ENCODE measurements at places on chromosomes 6 and 20.

DNA sequence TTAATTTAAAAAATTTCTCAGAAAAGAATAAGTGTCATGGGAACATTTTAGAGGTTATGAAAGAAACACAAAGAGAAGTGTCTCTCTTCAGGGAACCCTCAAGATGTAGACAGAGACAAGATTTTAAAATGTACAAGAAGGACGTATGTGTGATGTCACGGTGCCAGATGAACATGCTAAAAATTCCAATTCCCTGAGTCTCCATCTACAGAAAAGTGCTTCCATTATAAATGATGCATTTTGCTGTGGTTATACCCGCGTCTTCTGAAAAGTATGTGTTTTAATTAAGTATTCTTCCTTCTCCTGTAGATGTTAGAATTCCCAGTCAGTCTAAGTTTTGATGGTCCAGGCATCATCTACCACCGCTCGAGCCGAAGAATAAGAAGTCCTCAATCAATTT, 489.1 kb downstream of the PREX1 start:
- DNase-seq, result no peak

GRCh38 chr20:48291896-48292295, 506.6 kb upstream of the SULF2 start:
- no peak for DNase-seq

- no peak for DNase-seq
Observed at GRCh38 chr6:5909721-5910120, 97.0 kb downstream of the NRN1 start.

DNA sequence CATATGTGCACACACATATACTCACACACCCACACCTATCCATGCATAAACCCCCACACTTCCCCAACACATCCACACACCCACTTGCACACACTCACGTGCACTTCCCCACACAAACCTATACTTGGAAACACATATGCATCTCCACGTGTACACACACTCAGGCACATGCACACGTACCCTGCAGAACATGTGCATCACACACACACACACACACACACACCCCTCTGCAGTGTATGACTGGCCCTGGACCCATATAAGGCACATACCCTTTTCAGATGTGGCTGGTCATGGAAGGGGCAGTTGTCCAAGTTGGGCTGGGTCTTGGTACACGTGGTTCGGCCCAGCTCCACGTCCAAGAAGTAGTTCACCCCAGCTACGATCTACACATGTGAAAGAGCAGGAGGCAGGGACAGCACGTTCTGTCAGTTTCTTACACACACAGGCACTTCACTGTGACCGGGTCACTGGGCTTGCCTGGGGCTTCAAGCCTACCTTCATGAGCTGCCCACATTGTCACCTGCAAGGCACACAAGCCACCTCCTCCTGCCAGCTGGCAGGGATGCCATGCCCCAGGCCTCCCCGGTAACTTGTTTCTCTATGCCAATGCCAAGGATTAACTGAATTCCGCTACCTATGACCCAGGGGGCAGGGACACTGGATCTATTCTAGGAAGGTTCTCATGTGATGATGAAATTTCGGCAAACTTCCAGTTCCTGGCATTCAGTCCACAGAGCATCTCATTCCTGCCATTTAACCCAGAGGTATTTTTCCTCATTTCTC, 2.6 kb downstream of the CST3 start:
- DNase-seq, result no peak

DNA sequence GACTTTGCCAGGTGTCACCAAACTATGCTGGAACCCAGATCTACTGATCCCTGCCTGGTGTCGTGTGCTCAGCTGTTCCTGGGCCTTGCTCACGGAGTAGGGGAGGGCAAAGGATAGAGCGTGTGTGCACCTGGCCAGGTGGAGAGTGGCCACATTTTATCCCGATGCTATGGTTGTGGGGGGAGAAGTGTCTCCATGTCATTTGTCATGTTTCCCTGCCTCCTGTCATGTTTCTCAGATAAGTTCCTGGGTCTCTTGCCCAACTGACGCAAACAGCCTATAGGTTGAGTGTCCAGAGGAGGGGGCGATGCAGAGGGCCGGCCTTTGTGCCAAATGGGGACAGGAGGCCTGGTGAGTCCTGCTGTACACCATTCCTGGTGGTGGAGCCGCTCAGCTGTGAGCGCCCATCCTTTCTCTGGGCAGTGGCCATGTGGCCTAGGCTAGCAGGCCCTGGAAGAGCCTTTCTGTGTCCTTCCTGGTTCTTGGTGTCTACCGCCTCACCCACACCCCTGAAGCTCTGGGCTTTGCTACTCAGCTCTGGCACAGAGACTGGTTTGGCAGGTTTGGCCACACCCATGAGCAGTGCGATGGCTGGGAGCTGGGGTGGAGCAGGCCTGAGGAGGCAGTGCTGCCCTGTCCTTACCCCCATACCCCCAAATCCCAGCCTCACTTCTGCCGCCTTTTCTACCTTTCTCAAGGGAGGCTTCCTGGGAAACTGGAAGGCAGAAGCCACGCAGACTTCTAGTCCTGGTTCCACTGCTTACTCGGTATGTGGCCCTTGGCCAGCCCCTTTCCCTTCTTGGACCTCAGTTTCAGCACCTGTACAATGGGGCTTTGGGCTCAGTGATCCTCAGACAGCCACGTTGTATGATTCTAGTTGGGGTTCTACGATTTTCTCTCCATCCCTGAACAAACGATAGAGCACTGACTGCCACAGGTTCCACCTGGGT, 32.3 kb upstream of the EPB41L1 start:
- DNase-seq, result no peak

- DNase-seq, result no peak
Observed at GRCh38 chr6:22322103-22323030, 25.5 kb upstream of the PRL start.

GRCh38 chr6:54132587-54132986, 21.3 kb downstream of the MLIP start:
- DNase-seq, result no peak

GRCh38 chr6:134703206-134703605, 246.7 kb downstream of the ALDH8A1 start:
- DNase-seq, result no peak

DNA sequence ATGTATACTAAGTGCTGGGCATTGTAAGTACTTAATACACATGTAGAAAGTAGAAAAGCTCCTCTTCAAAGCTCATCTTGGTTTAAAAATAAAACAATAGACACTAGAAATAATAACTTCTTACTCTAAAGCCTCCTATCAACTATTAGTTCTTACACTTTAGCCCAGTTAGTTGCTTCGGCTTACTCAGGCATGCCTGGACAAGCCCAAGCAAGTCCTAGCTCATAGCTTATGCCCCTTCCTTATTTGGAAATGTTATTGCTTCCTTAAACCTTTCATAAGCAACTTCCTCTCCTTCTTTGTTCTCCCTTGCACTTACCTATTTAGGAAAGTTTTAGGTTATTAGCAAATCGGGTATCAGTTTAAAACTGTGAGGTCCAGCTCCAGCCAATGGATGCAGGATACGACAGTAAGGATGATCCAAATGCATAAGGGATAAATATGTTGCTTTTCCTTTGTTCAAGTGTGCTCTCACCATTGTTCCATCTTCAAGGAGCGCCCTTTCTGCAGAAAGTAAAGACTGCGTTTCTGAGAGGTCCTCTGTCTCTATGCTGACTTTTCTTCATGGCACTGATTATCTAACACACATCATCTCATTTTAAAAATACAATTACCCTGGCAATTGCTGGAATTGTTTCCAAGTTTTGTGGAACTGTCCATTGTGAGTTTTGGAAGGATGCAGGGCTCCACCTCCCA, 12.3 kb downstream of the TMEM30A start:
- DNase-seq, result no peak

All from activated CD8-positive, alpha-beta memory T cell treated with anti-CD3 and anti-CD28 coated beads for 24 hours (primary cell).